ENCODE measurements at places on chromosomes 7 and 10.

DNA sequence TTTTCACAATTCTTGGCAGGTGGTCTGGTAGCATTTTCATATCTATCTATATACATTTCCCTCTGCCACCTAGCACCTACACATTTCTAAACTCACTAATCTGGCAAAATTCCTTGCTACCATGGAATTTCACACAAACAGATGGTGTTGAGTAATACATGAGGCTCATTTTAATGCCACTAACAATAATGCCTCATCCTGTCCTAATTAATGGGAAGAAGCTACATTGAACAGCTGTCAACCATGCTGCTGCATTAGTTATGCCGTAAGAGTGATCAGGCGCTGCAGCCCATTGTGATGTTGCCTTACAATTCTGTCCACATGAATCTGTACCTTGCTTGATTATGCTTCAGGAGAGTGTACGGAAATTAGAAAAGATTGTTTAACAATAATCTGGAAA is 23.2 kb downstream of the COL1A2 start:
- no peak for DNase-seq

DNA sequence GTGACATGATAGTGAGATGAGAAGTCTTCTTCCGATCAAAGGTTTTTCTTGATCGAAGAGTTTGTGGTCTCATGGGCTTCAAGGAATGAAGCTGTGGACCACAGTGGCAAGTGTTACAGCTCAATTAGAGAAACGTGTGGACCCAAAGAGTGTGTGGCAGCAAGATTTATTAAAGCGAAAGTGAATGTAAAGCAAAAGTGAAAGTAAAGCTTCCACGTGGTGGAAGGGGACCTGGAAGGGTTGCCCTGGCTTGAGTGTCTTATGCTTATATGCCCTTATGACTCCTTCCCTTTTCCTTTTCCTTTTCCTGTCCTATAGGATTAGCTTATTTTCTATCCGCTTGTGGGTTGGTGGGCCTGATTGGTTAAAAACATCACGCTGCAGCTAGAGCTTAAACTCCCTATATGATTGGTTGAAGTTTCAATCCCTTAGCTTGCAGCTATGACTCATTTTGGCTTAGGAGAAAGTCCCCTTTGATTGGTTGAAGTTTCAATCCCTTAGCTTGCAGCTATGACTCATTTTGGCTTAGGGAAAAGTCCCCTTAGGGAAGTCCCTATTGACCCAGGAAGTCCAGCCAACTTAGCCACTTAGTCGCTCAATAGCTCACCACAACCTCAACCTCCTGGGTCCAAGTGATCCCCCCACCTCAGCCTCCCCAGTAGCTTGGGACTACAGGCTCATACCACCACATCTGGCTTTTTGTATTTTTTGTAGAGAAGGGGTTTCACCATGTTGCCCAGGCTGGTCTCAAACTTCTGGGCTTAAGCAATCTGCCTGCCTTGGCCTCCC is 34.7 kb downstream of the MRPS24 start:
- peak; percentile 80 for DNase-seq

GRCh38 chr10:102752934-102753664 is 9.4 kb downstream of the WBP1L start:
- DNase-seq, result peak; percentile 51

- DNase-seq, result no peak
These were observed 220.5 kb downstream of the LHFPL3 start for GRCh38 chr7:104548861-104549260.

- no peak for DNase-seq
These were observed 87.9 kb downstream of the FZD1 start for GRCh38 chr7:91352091-91352490.

GRCh38 chr10:53434413-53434812 is 661.8 kb upstream of the MBL2 start:
- DNase-seq, result no peak

- DNase-seq, result no peak
These were observed 4.4 kb upstream of the EGR2 start for GRCh38 chr10:62820586-62820985.
